ENCODE measurements at places on chromosomes 16 and 17.

GRCh38 chr17:63356337-63356757, 89.8 kb downstream of the CYB561 start:
- DNase-seq, result peak; percentile 25

GRCh38 chr17:40093005-40093579, 7.3 kb downstream of the NR1D1 start:
- DNase-seq, result no peak

DNA sequence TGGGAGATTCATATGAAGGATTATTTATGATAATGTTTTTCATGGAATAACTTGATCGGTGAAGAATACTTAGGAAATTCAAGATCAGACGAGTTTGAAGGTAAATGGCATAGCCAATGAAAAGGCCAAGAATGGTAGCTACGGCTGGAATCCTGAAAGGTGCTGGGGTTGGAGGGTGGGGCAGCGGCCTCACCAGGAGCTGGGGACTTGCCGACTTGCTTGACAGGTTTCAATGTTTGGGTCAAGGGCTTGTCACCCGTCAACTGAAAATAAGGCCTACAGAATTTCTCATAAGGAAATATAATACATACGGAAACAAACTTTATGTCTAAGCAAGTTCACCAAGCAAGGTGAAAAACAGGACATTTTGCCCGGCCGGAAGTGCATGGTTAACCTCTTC, 9.9 kb downstream of the CRYM start:
- DNase-seq, result no peak

DNA sequence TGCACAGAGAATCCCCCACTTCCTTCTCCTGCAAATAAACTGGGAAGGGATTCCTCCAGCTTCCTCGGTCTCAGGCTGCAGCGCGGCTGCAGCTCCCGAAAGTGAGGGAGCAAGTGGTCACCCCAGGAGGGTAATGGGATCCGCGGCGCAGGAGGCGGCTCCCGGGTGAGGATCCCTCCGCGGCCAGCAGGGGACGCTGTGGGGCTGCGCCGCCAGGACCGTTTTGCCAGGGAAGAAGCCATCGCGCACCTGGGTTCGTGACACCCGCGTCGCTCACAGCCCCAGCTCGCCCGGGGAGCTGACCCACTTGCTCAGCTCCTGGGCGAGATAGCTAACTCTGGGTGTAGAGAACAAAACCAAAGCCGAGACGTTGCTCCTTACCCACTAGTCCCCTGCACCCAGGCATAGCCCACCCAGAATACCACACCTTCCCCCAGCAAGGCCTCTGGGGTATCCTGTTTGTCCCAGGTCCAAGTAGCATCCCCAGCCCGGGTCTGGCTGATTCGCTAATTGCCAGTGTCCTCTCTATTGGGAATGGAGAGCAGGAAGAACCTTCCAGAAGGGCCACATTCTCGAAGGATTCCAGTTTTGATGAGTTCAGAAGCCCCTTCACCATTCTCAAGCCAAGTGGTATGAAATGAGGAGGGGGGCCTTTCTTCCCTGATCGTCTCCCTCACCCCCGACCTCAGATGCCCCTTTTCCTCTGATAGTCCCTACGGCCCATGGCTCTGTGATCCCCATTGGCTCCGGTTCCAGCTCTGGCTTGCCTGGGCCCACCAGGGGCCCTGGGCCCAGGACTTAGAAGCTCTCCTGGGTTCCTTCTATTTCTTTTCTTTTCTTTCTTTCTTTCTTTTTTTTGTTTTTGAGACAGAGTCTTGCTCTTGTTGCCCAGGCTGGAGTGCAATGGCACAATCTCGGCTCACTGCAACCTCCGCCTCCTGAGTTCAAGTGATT, 14.1 kb downstream of the CYGB start:
- peak; percentile 46 for DNase-seq

GRCh38 chr17:73956169-73956568, 247.3 kb upstream of the RPL38 start:
- DNase-seq, result no peak

GRCh38 chr17:2017274-2017941, 7.7 kb downstream of the RTN4RL1 start:
- DNase-seq, result no peak

GRCh38 chr16:87144232-87144631, 173.0 kb downstream of the C16orf95 start:
- DNase-seq, result no peak

DNA sequence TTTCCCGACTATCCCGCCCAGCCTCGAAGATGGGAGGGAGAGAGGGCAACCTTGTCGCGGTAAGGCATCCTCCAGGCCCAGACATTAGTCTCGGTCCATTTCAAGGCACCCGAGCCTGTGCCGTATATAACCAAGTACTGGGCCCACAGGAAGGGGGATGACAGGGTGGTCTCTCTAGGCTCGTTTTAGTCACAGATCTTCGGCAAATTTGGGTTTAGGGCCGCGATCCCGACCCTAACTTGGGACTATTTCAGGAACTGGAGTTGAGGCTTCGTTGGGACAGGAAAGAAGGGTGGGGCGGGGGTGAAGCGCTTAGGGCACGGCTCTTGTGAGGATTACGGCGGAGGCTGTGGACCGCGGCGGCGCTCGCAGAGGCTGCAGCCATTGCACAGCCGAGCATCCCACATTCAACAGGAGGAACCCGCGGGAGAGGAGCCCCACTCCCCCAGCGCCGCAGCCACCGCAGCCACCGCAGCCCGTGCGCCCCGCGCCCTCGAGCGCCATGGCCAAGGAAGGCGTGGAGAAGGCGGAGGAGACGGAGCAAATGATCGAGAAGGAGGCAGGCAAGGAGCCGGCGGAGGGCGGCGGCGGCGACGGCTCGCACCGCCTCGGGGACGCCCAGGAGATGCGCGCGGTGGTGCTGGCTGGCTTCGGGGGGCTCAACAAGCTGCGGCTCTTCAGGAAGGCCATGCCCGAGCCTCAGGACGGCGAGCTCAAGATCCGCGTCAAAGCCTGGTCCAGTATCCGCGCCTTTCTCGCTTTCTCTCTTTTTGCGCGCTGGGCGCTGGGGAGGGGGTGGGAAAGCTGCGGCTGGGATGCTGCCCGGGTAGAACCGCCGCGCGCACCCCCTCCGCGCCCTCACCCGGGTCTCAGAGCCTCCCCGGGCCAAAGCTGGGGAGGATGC, at the start of gene VAT1L:
Gene VAT1L, plus strand, starts transcription at position 384 of the 904 bp plus-strand sequence. Its CDS starts 119 bp downstream, at position 503.
- no peak for DNase-seq

- no peak for DNase-seq
Observed at GRCh38 chr16:30666681-30667080, 8.4 kb downstream of the FBRS start.

- no peak for DNase-seq
Observed at GRCh38 chr16:54792811-54793210, 137.9 kb upstream of the IRX5 start.

GRCh38 chr17:74380086-74380958, 13.0 kb downstream of the GPR142 start:
- no peak for DNase-seq

- no peak for DNase-seq
Observed at GRCh38 chr16:81695321-81696165, 83.5 kb upstream of the PLCG2 start.

DNA sequence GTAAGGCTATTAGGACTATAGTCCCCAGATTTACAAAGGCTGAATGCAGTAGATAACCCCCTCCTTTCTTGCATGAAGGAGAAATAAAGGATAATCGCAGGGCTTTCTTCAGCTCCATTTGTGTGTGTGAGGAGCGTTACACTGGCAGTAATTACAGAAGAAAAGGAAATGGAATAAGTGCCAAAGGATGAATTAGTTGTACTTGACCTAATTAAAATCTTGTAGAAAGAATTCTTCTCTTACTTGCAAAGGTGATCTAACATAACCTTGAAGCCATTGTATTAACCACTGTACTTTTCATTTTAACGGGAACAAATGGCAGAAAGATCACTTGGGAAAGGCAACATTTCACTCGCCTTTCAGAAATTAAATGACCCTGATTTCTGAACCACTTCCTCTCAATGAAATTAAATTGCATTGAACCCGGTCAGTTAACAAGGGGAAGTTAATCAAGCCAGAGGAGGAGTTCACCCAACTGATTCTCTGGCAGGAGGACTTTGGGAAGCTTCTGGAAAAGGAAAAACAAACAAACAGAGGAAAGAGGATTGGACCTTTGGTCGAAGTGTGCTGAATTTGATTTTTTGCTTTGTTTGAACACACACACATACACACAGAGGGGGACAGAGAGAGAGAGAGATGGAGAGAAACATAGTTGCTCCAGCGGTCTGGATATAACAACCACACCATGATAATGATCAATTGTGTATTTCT, 90.6 kb downstream of the GP2 start:
- DNase-seq, result no peak

DNA sequence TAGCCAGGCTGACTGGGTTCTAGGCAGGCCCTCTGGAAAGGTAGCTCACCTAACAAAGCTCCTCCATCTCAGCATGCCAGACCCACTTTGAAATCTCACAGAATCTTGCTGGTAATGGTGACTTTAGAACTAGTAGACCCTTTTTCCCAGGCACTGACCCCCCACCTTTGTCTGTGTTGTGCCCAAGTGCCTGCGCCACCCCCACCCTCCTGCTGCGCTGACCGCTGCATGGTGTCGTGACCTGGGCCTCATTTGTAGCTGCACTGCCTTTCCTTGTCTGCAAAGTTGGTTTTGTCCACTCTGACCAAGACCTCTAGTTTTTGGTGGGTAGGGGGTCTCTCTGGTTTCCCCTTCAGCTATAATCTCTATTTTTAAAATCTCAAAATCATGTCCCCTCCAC, 6.8 kb downstream of the ATXN1L start:
- no peak for DNase-seq

DNA sequence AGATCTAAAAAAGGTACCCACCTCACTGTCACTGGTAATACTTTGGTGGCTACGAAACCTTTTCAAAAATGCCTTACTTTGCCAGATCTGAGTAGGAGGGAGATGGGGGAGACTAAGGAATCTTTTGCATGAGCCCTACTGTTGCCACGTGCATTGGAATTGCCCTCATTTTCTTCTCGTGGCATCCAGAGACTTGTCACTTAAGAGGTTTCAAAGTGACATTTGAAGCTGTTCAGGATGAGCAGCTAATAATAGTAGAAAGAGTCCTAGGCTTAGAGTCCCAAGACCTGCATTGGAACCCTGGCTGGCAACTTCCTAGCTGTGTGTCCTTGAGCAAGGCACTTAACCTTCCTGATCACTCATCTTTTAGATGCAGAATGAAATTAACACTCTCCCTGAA, 43.5 kb downstream of the GPRC5B start:
- DNase-seq, result no peak

GRCh38 chr17:77316191-77316641, 175.4 kb downstream of the SEC14L1 start:
- peak; percentile 43 for DNase-seq

- no peak for DNase-seq
Observed at GRCh38 chr17:32385971-32386370, 36.0 kb downstream of the ZNF207 start.

DNA sequence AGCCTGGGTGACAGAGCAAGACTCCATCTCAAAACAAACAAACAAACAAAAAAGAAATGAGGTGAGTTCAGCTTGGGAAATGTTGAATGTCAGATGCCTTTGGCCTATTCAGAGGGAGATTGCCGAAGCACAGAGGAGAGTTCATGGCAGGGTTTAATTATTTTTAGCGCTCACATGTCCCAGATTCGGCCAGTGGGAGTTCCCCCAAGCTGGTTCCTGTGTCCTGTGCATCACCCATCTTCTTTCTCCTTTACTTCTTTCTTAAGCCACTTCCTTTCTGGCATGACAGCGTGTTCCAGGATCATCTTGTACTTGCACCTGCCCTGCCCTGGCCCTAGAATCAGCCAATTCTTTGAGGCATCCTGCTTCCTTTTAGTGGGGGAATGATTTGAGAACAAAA, 9.2 kb downstream of the MPV17L start:
- DNase-seq, result no peak

DNA sequence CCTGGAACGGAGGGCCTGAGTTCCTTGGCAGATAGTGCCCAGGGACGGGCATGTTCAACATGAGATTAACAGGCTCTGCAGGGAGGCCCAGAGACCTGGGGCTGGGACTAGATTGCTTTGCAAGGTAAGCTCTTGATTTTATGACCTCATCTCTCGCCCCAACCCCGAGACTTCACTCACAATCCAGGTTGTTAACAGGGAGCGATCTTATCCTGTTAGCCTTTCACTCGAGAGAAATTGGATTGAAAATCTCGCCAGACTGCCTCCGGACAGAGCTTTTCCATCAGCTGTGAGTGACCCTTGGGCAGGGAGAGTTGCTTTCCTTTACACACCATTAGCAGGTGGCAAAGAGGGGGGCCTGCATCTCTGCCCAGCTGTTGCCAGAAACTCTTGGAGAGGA, 521.7 kb upstream of the EEF2KMT start:
- no peak for DNase-seq

DNA sequence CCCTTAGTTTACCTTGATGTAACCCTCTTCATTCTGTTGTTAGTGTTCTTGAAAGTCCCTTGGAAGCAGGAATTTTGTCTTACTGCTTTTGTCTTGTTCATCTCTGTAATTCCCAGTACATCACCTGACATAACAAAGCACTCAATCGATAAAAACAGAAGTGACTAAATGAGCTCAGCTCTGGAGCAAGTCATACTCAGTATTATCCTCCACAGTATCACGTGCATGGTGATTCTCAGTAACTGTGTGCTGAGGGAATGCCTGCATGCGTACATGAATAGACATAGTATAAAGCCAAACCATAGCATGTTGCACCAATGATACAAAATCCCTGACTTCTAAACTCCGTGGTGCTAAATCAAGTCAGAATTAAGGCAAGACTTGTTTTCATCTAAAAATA, 7.2 kb downstream of the KRT38 start:
- no peak for DNase-seq

DNA sequence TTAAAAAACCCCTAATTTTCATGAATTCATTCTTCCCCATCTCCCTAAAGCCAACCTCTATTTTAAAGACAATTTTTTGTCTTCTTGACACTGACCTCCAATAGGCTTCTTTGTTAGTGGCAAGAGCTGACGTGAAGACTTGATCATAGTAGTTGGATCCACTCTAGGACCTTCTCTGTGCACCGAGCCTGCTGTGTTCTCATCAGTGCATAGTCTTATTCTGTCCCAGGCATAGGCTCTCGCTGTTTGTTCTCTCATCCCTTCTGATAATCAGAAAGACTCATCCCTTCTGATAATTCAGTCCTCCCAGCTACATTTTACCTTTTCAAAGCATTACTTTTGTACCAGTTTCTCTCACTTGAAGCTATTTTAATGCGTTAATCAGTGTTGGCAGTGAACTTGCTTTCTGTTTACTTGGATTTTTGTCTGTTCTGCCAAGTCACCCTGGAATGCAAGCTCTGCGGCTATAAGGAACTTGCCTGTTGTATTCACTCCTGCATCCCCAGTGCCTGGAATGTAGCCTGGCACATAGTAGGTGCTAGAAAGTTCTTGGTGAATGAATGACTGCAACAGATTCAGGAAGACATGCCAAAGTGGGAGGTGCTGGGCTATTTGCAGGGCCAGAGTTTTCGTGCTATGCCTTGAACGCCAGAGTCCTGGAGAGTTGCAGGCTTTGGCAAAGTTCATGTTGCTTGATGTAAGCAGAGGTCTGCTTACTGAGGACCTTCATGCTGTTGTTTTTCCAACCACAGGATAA, 147.6 kb upstream of the MPHOSPH6 start:
- DNase-seq, result no peak
